Mesothelial cell of epicardium (in vitro differentiated cells): ENCODE measurements at places on chromosomes 3 and 15.

DNA sequence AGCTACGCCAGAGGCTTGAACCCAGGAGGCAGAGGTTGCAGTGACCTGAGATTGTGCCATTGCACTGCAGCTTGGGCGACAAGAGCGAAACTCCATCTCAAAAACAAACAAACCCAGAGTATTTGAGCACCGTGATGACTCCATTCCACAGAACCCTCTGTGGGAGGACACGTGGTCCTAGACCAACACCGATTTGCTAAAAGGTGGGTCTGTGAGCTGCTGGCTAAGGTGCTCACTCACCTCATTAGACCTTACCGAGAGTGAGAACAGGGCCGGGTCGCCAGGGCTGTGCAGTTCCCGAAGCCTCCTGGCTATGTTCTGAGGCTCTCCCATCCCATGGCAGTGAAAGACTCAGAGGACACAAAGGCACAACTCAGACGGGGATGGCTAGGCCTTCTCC is 17.9 kb downstream of the ABHD2 start:
- DNase-seq, result no peak

DNA sequence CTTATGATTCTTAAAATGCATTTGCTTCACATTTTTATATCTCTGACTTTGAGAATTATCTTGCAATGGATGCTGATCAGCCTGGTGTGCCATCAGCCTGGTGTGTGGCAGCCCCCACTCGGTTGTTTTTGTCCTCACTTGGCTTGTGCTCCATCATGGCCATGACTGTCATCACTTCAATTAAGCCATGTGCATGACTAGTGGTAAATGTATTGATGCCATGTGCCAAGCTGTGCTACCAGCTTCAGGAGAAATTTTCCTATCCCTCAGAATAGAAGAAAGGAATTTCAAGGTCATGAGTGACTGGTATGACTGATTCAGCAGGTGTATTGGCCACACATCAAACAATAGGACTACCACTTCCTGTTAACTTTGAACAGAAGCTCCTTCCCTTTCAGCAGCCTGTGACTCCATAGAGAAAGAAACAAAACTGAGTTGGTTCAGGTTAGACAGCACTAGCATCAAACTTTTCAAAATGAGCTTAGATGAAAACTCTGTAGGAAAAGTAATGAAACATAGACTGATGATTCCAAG is 251.7 kb downstream of the GRM7 start:
- DNase-seq, result no peak

DNA sequence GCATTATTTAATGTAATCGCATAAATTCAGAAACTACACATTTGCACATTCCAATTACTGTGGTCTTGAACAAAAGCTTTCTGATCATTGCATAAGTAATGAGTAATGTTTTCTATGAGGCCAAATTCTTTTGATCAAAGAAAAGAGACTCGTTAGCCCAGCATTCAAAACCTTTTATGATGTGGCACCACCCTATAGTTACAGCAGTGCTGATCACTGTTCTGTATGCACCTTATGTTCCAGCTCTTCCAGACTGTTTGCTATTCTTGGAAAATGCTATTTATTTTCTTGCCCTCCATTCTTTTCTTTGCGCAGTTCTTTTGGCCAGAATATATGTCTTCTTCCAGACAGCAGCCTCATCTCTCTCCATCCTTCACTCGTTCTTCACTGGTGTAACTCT is 42.3 kb downstream of the MAP3K13 start:
- DNase-seq, result no peak

DNA sequence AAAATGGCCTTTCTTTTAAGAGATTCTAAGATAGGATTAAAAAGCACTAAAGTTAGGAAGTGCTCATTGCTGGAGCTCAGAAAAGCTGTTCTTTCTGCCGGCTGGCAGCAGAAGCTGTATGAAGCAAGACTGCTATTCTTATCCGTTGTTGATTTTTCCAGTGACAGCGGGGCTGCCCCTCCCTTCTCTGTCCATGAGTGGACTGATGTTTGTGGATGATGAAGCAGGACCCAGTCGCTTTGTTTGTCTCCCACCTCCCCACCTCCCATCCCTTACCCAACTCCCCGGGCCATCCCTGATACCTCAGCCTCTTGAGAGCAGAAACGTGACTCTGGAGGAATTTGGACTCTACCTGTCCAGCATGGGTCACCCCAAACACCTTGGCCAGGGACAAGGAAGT is 10.3 kb upstream of the MUSTN1 start:
- DNase-seq, result no peak

DNA sequence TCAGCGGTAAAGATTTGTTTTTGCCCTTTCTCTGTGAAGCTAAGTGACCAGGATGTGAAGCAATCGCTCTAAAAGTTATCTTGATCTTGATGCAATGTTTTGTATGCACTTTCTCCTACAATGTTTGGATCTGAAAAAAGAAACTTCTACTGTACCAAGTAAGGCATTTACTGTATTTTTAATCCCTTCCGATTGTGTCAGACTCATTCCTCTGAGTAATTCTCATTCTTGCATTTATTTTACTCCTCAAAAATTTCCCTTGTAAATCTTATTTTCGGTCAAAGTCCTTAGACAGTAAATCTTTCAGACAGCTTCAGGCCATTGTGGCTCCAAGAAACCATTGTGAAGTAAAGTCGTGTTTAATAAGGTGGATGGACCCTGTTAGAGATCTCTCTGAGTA is 141.9 kb downstream of the TP63 start:
- no peak for DNase-seq

GRCh38 chr15:71112429-71112828 is 2.8 kb upstream of the THSD4 start:
- DNase-seq, result no peak

GRCh38 chr15:23629234-23629805 is 18.3 kb downstream of the MAGEL2 start:
- no peak for DNase-seq

- peak; percentile 72 for DNase-seq
Measured at GRCh38 chr15:80967451-80967850, 22.2 kb downstream of the MESD start.

DNA sequence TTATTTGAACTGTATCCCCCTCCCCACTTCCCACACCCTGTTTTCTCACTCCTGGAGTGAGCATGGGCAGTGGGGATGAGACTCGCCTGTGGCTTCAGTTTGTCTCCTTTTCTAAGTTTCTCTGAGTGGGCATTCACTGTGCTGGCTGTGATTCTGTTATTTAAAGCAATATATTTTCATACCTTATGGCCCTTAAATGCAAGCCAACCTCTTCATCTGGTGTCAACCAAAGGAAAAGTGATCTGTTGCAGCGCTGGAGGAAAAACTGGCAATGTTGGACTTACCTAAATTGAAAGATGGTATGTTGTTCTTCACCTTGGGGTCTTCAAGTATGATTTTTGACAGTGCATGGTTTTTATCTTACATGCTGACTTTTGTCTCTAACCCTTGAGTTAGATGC is 56.1 kb downstream of the RBM6 start:
- no peak for DNase-seq

GRCh38 chr3:99962703-99963102 is 145.0 kb downstream of the CMSS1 start:
- DNase-seq, result no peak

DNA sequence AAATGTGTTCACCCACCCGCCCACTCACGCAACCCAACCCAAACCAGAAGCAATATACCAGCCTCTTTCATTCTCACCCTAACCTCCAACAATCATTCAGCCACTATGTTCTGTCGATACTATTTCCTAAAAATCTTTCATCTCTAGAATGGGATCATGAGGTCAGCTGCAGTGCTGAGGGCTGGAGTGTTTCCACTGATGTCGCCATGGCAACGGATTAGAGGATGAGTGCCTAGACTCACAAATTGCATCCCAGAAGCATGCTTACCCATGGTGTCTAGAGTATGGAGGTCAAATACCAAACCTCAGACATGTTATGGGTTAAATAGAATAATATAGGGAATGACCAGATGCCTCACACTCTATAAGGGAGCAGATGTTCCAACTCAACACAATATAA is 138.5 kb downstream of the GABRB3 start:
- DNase-seq, result no peak

GRCh38 chr3:100756441-100756840 is 47.1 kb downstream of the TFG start:
- no peak for DNase-seq

DNA sequence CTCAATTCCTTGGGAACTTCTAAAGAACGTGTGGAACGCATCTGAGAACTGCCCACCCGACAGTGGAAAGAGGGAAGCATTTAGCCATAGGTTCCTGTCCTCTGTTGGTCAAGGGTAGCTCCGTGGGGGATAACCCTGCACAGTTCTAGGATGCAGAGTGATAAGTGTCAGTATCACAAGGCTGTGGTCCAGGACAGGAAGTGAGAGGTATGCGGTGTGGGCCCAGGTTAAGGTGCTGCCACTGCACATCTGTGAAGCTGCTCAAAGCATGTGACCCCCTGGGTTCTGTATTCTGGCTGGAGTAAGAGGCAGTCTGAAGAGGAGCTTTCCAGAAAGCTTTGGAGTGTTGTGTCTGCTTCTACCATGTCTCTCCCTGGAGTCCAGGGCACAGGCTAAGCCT is 51.7 kb upstream of the HES1 start:
- no peak for DNase-seq

DNA sequence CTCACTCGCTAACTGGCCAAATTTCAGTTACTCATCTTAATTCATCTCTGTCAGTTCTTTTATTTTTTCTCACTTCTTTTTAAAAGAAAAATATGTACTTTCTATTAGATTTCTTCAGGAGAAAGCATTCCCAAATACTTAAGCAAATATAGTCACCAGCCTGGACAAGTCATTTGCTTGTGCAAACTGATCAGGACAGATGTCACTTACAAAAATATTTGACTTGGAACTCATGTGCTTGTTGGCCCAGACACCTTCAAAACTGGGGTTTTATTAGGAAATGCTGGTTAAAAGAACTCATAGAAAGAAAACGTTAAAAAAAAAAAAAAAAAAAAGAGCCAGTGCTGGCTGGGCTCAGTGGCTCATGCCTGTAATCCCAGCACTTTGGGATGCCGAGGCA is 31.3 kb upstream of the FOXP1 start:
- no peak for DNase-seq

GRCh38 chr15:85030301-85030929 is 48.8 kb downstream of the PDE8A start:
- no peak for DNase-seq
